Hepatic stellate cell (primary cell): ENCODE measurements at places on chromosomes 6 and 20.
A peak's percentile ranks its signal among the peaks of the same experiment; 100 is the strongest.

GRCh38 chr6:118639054-118639964 lies 12.1 kb downstream of the CEP85L start:
- no peak for DNase-seq

DNA sequence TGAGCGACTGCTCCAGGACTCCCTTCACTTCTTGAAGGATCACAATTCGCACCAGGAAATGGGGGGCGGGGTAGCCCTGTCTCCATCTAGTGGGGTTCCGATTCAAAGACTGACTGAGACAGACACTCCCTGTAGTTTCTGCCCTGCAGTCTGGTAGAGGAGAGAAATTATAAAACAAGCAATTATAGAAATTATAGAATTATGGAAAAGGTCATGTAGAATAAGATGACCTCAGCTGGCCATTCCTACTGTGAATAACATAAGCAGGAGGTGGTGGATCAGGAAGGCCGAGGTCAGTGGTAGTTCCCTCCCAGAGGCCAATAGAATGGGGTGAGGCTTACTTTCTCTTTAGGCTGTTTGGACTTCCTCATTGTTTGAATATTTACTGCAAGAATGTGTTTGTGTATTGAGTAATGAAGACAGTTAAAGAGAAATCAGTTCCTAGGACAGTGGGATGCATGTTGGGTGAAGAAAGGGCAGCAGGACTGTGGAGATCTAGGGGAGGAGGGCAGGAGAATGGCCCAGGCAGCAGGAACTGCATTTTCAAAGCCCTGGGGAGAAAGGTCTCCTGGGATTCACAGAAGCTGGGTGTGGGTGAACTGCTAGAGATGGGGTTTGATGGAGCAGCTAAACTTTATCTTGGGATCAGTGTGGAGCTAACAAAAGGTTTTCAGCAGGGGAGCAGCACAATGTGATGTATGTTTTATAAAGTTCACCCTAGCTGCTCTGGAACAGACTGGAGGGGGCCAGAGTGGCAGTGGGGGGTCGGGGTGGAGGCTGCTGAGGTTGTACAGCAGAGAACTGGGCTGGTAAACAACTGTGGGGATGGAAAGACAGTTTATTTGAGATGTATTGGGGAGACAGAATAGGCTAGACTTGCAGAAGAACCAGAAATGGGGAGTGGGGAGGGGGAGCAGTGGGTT lies 2.1 kb downstream of the ZNF341 start:
- peak; percentile 75 for DNase-seq

GRCh38 chr6:107727096-107727757 lies 96.9 kb downstream of the SCML4 start:
- no peak for DNase-seq

- DNase-seq, result peak; percentile 21
Observed at GRCh38 chr6:84428300-84428907, 201.0 kb upstream of the CEP162 start.

GRCh38 chr20:671252-672030 lies 4.2 kb downstream of the SCRT2 start:
- no peak for DNase-seq

GRCh38 chr6:29982097-29982496 lies 39.8 kb downstream of the HLA-A start:
- no peak for DNase-seq

GRCh38 chr6:89302195-89302770 lies 12.8 kb downstream of the GABRR2 start:
- no peak for DNase-seq

DNA sequence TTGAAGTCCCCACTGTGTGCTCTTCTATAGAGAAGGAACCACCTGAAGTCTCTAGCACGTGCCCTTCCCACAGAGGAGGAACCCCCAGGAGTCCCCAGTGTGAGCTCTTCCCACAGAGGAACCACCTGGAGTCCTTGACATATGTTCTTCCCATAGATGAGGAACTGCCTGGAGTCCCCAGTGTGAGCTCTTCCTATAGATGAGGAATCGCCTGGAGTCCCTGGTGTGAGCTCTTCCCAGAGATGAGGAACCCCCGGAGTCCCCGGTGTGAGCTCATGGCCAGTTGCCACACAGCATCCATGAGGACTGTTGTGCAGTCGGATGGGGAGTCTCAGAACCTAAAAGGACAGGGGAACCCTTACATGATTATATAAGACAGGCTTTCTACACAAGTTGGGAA lies 158.1 kb upstream of the THBS2 start:
- no peak for DNase-seq

GRCh38 chr6:121884620-121885019 lies 449.2 kb downstream of the GJA1 start:
- no peak for DNase-seq

DNA sequence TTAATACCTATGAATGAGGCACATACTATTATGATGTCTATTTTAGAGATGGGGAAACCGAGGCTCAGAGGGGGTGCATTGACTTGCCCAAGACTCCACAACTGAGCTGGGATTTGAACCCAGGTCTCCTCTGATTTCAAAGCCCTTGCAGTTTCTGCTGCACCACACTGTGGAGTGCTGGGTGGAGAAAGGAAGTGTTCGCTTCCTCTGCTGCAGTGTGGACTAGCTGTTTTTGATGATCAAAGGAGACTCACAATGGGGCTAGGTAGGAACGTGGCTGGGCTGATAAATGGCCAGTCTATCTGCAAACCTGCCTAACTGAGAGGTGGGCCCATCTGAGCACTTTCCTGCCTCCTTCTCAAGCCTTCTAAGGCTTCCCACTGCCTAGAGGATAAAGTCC lies 87.2 kb downstream of the CD40 start:
- no peak for DNase-seq

DNA sequence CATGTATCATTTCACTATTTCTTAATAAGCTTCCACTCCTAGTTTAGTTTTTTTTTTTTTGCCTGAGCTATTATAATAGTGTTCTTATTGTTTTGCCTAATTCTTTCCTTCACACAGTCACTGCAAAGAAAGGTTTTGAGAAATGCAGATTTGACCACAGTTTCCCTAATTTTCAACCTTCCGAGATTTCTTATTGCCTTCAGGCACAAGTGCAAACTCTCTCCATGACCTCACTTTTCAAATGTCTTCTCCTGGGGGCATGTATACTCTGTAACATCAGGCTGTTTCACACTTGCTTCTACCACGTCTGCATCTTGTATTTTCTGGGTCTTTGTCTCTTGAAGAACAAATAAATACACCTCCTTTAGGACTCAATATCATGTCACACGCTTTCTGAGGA lies 339.0 kb upstream of the CITED2 start:
- no peak for DNase-seq

DNA sequence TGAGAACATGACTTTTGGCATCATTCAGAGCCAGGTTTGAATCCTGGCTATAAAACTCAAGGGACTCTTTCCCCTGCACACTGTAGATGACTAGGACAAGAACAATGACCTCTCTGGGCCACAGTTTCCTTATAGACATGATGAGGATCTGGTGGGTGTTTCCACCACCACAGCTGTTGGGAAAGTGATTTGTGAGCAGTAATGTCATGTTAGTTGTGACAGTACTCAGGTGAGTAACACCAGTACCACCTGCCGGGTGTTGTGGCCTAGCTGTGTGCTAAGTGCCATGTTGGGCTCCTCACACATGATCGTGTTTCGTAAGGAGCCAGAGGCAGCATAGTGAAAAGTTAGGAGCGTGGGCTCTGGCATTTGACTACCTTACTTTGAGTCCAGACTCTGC lies 24.1 kb downstream of the HM13 start:
- DNase-seq, result no peak

GRCh38 chr20:10221021-10221420 lies 2.4 kb downstream of the SNAP25 start:
- no peak for DNase-seq

DNA sequence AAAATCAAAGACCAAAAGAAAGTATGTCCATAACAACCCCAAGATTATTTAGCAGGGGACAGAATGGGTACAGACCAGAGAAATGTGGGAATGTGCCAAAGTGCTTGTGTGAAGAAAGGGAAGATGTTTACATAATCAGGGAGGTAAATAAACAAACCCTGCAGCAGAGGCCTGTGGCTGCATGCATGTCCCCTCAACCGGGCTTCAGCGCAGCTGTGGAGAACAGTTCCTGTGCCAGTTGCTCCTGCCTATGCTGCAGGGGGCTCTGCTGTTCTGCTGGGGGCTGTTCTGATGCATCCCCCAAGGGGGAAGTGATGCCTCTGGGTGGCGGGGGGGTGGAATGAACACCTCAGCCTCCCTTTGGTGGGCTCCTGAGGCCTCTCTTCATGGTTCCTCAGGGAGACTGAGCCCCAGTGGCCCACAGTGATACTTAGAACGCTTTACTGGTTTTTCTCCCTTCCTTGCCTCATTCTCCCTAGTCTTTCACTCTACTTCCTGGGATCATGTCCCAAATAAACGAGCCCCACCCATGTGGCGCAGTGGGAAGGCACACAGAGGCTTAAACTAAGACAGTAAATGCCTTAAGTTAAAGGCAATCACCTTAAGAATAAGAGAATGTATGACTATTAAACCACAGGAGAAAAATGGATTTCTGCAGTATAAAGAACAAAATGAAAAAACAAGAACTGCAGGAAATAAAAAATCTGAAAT lies 23.0 kb downstream of the RAB23 start:
- no peak for DNase-seq

DNA sequence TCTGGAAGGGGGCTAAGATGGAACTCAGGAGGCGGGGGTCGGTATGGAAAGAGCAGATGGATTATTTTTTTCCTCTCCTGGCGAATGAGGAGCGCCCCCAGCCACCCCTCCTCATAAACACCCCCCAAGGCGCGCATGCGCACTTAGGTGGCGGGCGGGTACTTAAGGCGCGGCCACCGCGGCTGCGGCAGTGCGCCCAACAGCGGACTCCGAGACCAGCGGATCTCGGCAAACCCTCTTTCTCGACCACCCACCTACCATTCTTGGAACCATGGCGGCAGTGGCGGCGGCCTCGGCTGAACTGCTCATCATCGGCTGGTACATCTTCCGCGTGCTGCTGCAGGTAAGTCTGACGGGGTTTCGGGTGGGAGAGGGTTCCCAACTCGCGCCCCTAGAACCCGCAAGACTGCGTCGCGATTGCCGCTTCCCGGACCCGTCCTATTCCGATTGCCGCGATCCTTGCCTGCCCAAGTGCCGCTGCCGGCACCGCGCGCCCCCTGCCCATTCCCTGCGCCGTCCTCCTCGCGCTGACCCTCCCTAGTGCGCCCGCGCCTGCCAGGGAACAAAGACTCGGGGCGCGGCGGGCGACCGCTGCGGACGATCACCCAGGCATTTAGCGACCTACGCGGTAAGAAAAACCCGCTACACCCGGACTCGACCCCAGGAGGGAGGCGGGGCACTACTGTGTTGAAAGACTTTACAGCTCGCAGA lies at the start of gene NNAT:
TSS of gene NNAT (plus strand) at position 190 of the 711 bp plus-strand sequence. CDS start at position 272, 82 bp downstream.
- no peak for DNase-seq

GRCh38 chr20:21505161-21505809 lies 8.6 kb downstream of the NKX2-2 start:
- peak; percentile 70 for DNase-seq

DNA sequence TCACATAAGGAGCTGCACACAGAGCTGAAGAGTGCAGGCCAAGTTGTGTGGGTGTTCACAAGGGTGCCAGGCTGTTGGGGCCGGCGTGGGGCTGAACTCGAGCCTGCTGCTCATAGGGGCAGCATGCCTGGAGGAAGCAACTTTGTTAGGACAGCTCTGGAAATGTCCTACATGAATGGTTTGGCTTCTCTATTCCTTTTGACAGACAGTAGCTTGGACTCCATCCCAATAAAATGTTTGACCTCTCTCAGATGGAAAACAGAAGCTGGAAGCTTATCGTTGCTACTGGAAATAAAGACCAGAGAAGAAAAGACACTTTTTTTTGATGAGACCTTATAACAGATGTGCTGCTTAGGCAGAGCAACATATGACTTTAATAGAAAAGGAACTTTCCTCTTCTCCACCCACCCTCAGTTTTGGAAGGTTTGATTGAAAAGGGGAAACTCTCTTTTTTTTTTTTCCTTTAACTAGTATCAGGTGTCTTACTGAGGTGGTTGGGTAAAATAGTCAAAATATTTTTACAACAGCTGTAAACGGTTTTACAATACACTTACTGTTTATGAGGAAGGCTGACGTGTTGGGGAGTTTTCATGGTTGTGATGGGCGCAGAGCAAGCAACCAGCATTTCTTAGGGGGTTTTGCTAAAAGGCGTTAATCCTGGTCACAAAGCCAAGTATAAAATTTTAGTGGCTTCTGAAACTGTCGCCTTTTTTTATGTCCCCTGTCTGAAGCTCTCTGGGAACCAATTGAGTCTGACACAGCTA lies 80.7 kb upstream of the EEF1E1 start:
- no peak for DNase-seq

DNA sequence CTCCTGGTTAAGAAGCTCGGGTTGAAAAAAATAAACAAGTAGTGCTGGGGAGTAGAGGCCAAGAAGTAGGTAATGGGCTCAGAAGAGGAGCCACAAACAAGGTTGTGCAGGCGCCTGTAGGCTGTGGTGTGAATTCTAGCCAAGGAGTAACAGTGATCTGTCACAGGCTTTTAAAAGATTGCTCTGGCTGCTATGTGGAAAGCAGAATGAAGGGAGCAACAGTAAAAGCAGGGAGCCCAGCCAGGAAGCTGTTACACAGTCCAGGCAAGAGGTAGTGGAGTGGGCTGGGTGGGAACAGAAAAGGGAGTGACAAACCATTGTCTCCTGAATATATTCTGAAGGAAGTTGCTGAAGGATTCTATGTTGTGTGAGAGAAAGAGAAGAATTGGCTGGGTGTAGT lies 2.0 kb downstream of the HFE start:
- no peak for DNase-seq

DNA sequence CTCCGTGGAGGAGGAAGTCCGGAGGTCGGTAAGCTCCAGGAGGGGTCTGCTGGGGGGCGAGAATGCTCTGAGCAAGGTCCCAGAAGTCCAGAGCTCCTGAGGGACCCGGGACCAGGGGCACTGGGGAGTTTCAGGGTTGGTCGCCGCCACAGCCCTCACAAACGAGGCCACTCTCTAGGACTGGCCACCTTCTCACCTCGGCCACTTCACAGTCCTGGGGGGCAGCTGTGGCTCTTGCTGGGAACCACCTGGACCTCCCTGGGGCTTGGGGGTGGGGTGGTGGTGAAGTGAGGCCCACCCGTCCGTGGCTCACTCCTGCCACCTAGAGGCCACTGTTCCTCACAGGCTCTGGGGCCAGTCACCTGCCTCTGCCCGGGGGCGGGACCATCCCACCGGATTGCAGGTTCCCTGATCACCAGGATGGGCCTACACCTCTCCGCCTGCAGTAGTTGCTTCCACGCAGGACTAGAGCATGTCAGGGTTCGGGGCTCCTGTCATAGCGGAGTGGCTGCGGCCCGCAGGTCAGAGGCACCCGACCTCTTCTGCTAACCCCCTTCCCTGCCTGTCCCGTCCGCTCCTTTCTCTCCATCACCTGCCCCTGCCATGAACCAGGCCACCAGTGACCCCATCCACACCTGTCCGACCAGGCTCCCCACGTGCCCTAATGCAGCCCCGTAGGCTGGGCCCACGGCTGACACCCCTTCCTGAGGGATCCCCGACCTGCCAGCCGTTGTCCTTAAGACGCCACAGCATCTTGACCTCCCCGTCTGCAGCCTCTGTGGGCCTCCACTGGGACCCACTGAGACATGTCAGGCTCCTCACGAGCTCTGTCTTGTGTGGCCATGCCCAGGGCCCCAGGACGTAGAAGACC lies 5.1 kb upstream of the TCEA2 start:
- peak; percentile 85 for DNase-seq
